ENCODE measurements at places on chromosomes 12 and 14.
A peak's percentile ranks its signal among the peaks of the same experiment; 100 is the strongest.

GRCh38 chr14:75934998-75935628 lies 46.7 kb downstream of the TGFB3 start:
- no peak for DNase-seq

DNA sequence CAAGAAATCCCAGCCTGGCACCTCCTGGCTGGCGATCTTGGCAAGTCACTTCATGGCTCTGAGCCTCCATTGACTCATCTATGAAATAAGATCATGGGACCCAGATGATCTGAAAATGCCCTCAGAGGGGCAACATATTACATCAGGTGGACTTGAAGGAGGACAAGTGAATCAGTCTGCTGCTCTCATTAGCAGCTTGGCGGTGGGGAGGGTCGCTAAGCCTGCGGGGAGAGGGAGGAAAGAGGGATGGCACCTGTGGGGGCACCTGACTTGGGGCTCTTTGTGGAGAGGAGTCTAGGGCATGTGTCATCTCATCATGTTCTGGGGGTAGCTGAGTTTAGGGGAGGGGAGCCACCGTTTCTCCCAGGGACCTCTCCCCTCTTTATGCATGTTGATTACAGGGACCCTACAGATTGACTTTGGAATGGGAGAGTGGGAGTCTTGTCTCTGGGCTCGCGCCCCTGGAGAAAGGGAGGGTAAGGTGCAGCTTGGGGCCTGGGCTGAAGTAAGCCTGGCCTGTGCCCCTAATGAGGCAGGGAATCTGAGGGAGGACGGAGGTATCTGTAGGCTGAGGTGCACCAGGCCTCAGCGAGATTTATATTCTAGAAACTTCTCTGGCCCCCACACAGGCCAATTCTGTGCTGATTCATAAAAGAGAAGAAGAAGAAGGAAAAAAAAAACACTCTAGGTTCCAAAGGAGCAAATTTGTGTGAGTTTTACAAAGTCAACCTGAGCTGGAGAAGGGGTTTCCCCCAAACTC lies 29.3 kb upstream of the BATF start:
- DNase-seq, result no peak

- no peak for DNase-seq
Observed at GRCh38 chr14:104929268-104930230, 4.9 kb downstream of the PLD4 start.

DNA sequence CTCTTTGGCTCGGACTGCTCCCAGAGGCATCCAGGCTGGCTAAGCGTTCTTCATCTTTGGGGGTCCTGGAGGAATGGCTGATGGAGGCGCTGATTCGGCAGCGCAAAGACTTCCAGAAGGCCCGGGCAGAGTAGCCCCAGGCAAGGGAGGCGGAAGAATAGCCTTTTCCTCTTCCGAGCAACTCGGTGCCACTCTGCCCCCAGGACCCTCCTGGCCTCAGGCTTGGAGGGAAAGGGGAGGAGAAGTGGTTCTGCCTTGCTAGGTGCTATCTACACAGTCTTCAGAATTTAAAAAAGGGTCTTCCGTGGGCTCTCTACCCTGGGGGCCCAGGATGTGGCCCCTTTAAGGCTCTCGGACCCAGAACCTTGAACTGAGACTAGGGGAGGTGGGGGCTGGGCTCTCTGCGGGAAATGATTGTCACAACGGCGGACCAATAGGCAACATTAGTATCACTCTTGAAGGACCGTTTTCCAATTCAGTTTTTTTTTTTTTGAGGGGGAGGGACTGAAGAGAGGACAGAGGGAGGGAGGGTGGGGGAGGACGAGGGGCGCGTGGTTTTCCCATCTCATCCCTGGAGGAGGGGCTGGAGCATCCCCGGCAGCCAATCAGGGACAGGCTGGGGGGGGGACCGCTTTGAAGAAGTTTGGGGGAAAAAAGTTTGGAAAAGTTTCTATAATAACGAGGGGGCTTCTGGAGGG lies at the start of gene NFATC4:
Gene NFATC4 (plus strand): TSS at position 671 of the 698 bp plus-strand sequence. CDS start 157 bp downstream, outside the sequence.
- no peak for DNase-seq

GRCh38 chr12:108352591-108352990 lies 13.5 kb upstream of the CMKLR1 start:
- DNase-seq, result no peak

- no peak for DNase-seq
Observed at GRCh38 chr14:42624980-42625761, 1018.5 kb downstream of the LRFN5 start.

DNA sequence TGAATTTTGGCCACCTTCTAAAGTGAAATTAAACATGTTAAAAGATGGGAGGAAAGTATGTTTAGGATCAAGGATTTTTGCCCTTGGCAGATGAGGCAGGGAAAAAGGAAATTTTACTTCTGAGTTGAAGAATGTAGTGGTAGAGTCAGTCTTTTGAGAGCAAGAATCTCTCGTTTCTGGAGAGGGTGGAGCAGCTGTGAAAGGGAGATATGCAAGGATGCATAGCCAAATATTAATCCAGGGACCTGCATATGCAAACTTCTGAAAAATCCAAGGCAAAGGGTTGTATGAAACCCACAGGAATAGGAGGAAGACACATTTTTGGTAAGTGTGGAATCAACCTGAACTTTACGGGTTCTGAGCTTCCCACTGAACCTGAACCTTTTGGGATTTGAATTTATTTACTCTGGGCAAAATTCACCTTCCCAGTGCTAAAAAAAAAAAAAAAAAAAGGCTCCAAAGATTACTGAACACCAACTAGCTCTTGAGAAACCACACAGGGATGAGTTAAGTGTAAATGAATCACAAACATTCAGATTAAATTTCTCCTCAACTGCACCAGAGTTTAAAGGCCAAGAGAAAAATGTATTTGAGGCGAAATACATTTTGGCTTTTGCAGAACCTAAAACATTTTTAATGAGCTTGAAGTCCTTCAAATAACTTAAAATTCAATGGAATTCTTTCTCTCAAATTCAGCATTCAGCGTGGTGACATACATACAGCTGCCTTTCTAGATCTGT lies 187.1 kb upstream of the CDKN3 start:
- peak; percentile 53 for DNase-seq

- DNase-seq, result peak; percentile 25
Observed at GRCh38 chr14:35687335-35687939, 121.7 kb downstream of the RALGAPA1 start.
